ENCODE measurements at places on chromosomes 4 and X. TPM values are rescaled to one million over a fixed set of nuclear protein-coding genes. Genes with fewer than 3 reads are reported as not detected.
A peak's percentile ranks its signal among the peaks of the same experiment; 100 is the strongest.

Gene C4orf51
- total RNA-seq = not detected

- no peak overlapping the region for H3K4me3 ChIP-seq
- H3K4me1 ChIP-seq = peaks cover 3% of the 10 kb centered on the region
- no peak overlapping the region for H3K27ac ChIP-seq
- DNase-seq = no peak
These were observed 79.8 kb downstream of the PPEF2 start for GRCh38 chr4:75822416-75822815.

Gene MID2
- total RNA-seq = 11.6 TPM

DNA sequence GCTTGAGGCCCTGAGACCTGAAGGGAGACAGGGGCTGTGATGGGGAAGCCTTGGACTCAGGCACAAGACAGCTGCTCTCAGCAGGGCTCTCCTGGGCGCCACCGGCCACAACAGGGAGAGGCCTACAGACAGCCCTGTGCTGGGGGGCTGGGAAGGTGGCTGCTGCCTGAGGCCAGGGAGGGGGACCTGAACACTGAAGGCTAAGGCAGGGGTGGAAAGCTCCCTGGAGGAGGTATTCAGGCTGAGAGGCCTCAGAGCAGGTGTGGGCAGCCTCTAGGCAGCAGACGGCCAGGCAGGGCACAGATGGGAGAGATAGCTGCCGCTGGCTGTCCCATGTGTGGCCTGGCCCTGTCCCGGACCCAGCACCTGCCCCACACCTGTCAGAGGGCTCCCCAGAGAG is 33.0 kb downstream of the TACC3 start:
- no peak for DNase-seq
- H3K4me3 ChIP-seq = no peak overlapping the region
- H3K27me3 ChIP-seq = no peaks in the 10 kb centered on the region
- H3K4me1 ChIP-seq = no peaks in the 10 kb centered on the region

Gene AKAP14
- total RNA-seq = not detected

- H3K4me1 ChIP-seq = 0 out of 2 replicates have a peak, but pooled peaks cover 8% of the 10 kb centered on the region
- peak; percentile 73 for DNase-seq
- H3K4me3 ChIP-seq = peak overlapping the region; percentile 64
- H3K27ac ChIP-seq = peak overlapping the region; percentile 99
These were observed 339 bp downstream of the CUL4B start for GRCh38 chrX:120560405-120560841.

GRCh38 chr4:105909787-105910281 is 14.6 kb downstream of the NPNT start:
- no peaks in the 10 kb centered on the region for H3K4me1 ChIP-seq
- no peak for DNase-seq
- H3K4me3 ChIP-seq = no peak overlapping the region
- H3K36me3 ChIP-seq = no peaks in the 10 kb centered on the region
- no peaks in the 10 kb centered on the region for H3K27me3 ChIP-seq

DNA sequence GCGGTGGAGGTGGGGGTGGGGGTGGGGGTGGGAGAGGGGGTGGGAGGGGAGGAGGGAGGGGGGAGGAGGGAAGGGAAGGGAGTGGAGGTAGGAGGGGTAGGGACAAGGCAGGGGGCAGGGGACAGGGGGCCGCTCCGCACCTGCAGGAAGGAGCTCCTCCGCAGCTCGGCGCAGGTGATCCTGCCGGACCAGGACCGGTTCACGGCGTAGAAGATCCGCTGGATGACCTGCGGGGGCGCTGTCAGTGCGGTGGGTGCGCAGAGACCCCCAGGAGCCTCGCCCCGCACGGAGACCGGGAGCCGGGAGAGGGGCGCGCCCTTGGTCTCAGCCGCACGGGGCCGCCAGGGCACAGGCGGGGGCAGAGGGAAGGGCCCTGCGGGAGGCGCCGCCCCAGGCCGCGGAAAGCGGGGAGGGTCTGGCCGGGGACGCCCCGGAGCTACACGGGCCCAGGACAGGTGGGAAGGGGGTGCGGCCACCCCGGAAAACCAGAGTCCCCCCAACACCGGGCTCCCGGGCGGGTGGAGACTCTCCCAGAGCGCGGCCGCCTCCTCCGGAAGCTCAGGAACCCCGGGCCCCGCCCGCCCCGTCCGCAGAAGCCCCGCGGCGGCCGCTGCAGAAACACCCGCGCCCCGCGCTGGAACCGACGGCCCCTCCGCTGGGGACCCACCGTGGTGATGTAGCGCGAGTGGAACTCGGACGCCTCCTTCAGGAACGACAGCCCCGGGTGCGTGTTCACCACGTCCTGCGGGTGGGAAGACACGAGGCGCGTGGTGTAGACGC is 27.6 kb upstream of the GTPBP6 start:
- H3K4me3 ChIP-seq = no peak overlapping the region
- H3K27ac ChIP-seq = no peak overlapping the region
- H3K4me1 ChIP-seq = no peaks in the 10 kb centered on the region
- H3K27me3 ChIP-seq = no peaks in the 10 kb centered on the region
- no peak for DNase-seq

- no peak overlapping the region for H3K27ac ChIP-seq
- H3K27me3 ChIP-seq = no peaks in the 10 kb centered on the region
- no peaks in the 10 kb centered on the region for H3K36me3 ChIP-seq
- H3K4me1 ChIP-seq = no peaks in the 10 kb centered on the region
- no peak overlapping the region for H3K4me3 ChIP-seq
These were observed 157.3 kb downstream of the AASDH start for GRCh38 chr4:56229947-56230346.

- H3K4me1 ChIP-seq = peaks cover 18% of the 10 kb centered on the region
- H3K27ac ChIP-seq = peak overlapping the region; percentile 48
- H3K4me3 ChIP-seq = no peak overlapping the region
- DNase-seq = peak; percentile 57
- no peaks in the 10 kb centered on the region for H3K36me3 ChIP-seq
These were observed 35.5 kb upstream of the SORBS2 start for GRCh38 chr4:185847352-185848097.

GRCh38 chr4:61783050-61783449 is 582.9 kb downstream of the ADGRL3 start:
- no peak for DNase-seq
- H3K4me1 ChIP-seq = no peaks in the 10 kb centered on the region
- H3K27me3 ChIP-seq = no peaks in the 10 kb centered on the region
- H3K36me3 ChIP-seq = no peaks in the 10 kb centered on the region

- DNase-seq = no peak
- H3K27me3 ChIP-seq = no peaks in the 10 kb centered on the region
- H3K4me3 ChIP-seq = no peak overlapping the region
- H3K27ac ChIP-seq = no peak overlapping the region
These were observed 21.8 kb upstream of the BBS12 start for GRCh38 chr4:122710434-122711308.

DNA sequence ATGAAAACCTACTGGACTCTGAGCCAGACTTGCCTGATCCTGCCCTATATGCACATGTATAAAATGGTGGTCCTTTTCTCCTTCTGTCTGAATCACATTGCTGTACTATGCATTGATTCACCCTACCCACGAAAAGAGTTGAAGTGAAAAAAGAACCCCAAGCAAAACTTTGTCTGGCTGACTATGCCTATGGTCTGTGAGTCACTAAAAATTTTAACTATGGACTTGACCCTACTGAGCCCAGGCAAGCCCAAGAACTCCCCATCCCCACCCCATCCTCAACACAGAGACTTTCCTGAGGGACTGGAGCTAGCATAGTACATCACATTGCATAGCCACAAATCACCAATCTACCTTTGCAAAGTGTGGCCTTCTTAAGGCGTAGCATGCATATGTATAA is 116.6 kb upstream of the TENM3 start:
- no peak overlapping the region for H3K4me3 ChIP-seq
- no peaks in the 10 kb centered on the region for H3K36me3 ChIP-seq
- no peak overlapping the region for H3K27ac ChIP-seq
- no peaks in the 10 kb centered on the region for H3K27me3 ChIP-seq
- DNase-seq = no peak

DNA sequence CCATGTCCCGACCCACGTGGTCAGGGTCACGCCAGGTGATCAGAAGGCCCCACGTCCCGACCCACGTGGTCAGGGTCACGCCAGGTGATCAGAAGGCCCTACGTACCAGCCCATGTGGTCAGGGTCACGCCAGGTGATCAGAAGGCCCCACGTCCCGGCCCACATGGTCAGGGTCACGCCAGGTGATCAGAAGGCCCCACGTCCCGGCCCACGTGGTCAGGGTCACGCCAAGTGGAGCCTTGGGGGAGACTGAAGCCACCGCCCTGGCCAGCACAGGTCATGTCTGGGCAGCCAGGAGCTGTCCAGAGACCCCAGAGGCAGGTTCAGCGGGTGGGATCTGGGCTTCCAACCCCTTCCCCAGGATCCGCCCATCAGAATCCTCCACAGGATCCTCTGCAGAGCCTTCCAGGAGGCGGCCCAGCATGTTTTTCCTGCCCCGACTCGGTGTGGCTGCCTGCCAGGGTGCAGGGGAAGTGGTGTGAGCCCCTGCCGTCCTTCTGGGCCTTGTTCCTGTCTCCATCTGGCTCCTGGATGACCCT is 58.4 kb downstream of the FAM53A start:
- no peaks in the 10 kb centered on the region for H3K4me1 ChIP-seq
- no peaks in the 10 kb centered on the region for H3K27me3 ChIP-seq
- DNase-seq = no peak
- H3K36me3 ChIP-seq = no peaks in the 10 kb centered on the region

- no peak for DNase-seq
- no peak overlapping the region for H3K27ac ChIP-seq
- no peaks in the 10 kb centered on the region for H3K36me3 ChIP-seq
- no peaks in the 10 kb centered on the region for H3K4me1 ChIP-seq
These were observed 11.7 kb upstream of the GNRHR start for GRCh38 chr4:67765928-67766327.

Gene CLCN4
- total RNA-seq = 10.9 TPM

DNA sequence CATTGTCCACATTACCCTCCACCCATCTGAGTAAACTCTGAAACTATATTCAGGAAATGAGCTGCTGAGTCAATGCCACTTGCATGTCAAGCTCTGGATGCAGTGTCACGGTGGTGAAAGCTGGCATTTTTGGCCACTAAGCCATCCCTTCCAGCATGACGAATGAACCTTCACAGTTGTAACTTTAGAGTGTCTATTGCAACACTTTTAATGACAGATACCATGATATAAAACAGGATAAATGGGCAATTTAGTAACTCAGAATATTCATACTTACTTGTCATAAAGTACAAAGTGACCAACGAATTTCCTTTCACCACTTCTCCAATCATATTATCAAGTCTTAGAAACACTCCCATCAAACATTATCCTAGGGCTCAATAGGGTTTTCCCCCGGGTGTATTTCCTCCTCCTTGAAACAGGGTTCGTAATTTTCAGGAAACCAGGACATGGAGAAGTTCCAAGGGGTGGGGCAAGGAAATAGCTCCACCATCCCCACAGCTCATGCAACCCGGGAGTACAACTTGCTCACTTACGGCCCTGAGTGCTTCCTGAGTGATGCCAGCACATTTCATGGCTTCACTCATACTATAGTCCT is 73.1 kb downstream of the MTHFD2L start:
- peak overlapping the region; percentile 53 for H3K27ac ChIP-seq
- peak; percentile 57 for DNase-seq
- H3K36me3 ChIP-seq = no peaks in the 10 kb centered on the region
- no peak overlapping the region for H3K4me3 ChIP-seq
- H3K4me1 ChIP-seq = peaks cover 29% of the 10 kb centered on the region

Gene MAB21L2
- total RNA-seq = not detected

Gene DCAF8L2
- total RNA-seq = not detected

Gene PNCK
- not detected for total RNA-seq

DNA sequence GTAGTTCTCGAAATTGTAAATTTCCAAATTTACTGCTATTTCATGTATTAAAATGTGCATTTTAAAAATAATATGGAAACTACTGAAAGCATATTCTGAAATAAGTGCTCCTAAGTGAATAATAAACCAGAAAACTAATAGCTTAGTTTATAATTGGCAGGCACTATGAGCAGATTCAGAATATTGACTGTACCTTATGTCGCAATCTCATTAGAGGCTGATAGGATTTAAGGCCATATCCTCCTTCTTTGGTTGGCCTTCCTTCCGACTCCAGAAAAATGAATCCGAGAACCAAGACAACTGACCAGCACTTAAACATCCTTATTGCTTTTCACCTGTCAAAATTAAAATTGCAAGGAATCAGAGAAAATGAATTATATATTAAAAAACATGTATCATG is 52.7 kb downstream of the FSTL5 start:
- H3K27ac ChIP-seq = no peak overlapping the region
- DNase-seq = no peak
- no peaks in the 10 kb centered on the region for H3K27me3 ChIP-seq

GRCh38 chrX:150635952-150636351 is 57.2 kb upstream of the MTMR1 start:
- H3K4me1 ChIP-seq = peaks cover 6% of the 10 kb centered on the region
- H3K27me3 ChIP-seq = no peaks in the 10 kb centered on the region
- H3K4me3 ChIP-seq = no peak overlapping the region
- no peaks in the 10 kb centered on the region for H3K36me3 ChIP-seq
- H3K27ac ChIP-seq = peak overlapping the region; percentile 76

- H3K27me3 ChIP-seq = no peaks in the 10 kb centered on the region
- no peaks in the 10 kb centered on the region for H3K36me3 ChIP-seq
- no peak overlapping the region for H3K4me3 ChIP-seq
- DNase-seq = no peak
- H3K27ac ChIP-seq = no peak overlapping the region
These were observed 139.7 kb upstream of the MAMLD1 start for GRCh38 chrX:150223176-150224015.

DNA sequence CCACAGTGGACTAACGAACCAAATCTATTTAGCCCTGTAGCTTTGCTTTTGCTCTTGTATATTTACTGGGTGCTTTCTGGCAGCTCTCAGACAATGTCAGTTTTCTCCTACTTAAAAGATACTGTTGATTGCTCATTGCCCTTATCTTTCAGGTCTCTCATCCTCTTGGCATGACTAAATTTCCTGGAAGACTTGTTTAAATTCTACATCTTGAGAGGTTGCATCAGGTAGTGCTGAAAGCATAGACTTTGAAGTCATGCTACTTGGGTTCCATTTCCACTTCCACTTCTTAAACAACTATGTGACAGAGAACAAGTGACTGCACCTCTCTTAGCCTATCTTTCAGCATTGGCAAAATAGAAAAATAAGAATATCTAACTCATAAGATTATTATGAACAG is 8.4 kb downstream of the TDO2 start:
- no peaks in the 10 kb centered on the region for H3K36me3 ChIP-seq
- no peaks in the 10 kb centered on the region for H3K27me3 ChIP-seq
- no peak for DNase-seq
- H3K4me1 ChIP-seq = peaks cover under 1% of the 10 kb centered on the region
- no peak overlapping the region for H3K4me3 ChIP-seq
- no peak overlapping the region for H3K27ac ChIP-seq

- H3K27ac ChIP-seq = no peak overlapping the region
- DNase-seq = peak; percentile 13
- H3K27me3 ChIP-seq = no peaks in the 10 kb centered on the region
- H3K36me3 ChIP-seq = no peaks in the 10 kb centered on the region
- H3K4me1 ChIP-seq = no peaks in the 10 kb centered on the region
These were observed 200.9 kb downstream of the DHRSX start for GRCh38 chrX:2299871-2300270.

Gene BMP3
- total RNA-seq = 0.03 TPM

DNA sequence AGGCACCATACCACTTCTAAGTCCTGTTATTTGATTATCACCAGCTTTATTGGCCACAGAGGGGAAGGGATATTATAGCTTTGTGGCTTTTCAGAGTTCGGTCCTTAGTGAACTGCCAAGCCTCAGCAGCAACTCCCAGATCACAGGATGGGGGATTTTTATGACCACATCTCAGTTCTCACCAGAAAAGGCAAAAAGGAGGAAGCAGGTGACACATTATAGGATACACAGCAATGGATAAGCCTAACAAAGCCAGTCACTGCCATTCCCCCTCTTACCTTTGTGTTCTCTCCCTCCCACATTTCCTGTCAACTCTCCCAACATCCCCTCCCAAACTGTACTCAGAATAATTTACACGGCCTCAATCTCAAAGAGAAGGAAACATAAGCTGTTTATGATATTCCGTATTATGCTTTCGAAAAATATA is 142.8 kb downstream of the MGST2 start:
- H3K27me3 ChIP-seq = no peaks in the 10 kb centered on the region
- H3K27ac ChIP-seq = no peak overlapping the region
- peaks cover 17% of the 10 kb centered on the region for H3K4me1 ChIP-seq
- H3K4me3 ChIP-seq = no peak overlapping the region

All from SJSA1 (cell line).